ENCODE measurements at places on chromosomes 3 and 15.

DNA sequence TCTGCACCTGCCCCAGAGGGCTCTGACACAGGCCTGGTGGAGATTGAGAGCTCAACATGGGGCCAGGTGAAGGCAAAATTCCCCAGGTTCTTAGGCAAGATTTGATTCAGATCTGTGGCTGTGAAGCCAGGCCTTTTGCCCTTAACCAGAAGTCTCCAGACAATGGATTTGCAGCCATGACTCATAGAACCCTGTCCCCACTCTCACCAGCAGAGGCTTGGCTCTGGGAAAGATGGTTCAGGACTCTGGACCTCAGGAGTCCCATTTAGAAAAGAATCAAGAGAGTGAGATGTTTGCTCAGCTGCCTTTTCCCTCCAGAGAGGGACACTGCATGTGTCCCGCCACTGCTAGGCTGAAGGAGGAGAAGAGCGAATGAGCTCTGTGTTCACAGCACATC lies 361.4 kb upstream of the ICE2 start:
- DNase-seq: no peak

GRCh38 chr15:38226608-38227266 lies 25.9 kb upstream of the SPRED1 start:
- peak; percentile 48 for DNase-seq

DNA sequence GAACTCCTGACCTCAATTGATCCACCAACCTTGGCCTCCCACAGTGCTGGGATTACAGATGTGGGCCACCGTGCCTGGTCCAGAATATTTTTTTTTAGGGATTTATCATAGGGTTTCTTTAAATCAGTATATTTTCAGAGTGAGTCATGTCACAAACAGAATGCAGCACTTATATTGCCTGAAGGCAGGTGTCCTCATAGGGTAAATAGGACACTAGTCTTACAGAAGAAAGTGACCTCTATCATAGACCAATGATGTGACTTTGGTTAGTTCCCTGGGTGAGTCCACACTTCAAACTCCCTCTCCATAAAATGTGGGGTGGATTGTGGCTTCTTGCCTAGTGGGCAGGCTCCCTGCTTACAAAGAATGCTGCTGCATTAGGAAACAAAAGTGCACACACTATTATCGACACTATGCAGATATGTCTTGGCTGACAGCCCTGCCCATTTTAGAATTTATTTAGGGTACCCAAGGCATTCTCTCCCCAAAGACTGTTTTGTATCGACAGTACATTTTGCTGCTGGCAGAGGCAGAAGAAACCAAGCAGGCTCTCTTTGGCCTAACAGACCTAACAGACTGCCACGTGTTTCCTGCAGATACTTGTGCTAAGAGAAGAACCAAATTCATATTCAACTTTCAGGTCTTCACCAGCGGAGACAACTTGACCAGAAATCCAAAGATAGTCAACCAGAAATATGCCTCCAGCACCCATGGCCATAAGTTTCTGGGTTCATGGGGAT lies 125.0 kb downstream of the MOBP start:
- DNase-seq: no peak

DNA sequence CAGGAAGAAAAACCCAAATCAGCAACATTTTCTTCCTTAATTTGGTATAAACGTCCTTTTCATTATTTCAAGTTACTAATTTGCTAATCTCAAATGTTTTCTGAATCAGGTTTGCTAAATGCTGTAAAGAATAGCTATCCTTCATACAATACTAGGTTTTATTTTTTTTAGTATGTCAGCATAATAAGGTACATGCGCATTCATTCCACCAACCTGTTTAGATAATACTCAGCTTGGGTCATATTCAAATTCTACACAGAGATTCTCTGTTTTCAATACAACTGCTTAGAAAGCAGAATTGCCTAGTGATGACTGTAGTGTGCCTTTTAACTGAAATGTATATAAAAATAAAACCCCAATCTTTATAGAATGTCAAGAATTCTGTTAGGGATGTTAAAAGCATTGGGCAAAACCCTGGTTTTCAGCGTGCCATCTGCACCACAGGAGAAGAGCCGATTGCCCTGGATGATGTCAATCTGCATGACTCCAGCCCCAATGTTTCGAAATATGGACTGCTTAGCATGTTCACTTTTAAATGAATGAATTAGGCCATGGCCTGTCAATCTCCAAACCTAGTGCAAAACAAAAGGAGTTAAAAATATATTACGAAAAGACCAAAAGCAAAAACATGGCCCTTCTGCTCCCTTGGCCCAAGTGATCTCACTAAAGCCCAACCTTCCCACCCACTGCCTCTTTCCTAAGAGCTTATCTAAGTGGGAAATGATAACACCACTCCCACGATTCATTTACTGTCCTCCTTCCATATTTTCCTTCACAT lies 107.4 kb downstream of the GLDN start:
- DNase-seq: no peak

DNA sequence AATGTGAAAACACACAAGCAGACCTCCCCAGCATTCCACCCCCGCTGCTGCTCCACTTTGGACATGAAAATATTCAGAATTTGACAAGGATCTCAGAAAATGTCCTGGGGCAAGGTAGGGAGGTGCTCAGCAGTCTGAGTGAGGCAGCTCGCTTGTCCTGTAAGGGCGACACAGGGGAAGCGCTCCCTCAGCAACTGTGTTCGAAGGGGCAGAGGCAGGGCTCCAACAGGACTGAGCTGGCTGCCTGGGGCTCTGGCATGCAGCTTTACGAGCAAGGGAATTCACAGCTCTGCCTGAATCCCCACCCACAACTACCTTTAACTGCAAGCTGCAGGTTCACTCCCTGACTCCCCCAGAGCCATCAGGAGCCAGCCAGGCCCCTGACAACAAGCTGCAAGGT lies 287.0 kb upstream of the LYSMD4 start:
- DNase-seq: no peak

DNA sequence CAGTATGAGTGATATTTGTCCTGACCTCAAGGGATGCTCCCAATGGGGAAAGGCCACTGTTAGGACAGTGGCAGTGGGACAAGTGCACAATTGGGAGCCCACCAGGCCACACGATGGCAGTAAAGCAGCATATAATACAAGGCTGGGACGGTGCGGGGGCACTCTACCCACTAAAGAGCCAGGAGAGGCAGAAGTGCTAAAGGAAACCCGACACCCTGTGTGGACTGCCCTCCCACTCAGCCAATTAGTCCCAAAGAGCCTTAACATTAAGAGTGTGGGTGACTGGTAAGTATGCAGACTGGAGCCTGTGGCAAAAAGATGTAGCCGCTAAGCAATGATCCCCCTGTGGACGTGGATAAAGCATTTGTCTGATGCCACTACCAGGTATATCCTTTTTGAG lies 8.2 kb upstream of the ZNF589 start:
- peak; percentile 21 for DNase-seq

DNA sequence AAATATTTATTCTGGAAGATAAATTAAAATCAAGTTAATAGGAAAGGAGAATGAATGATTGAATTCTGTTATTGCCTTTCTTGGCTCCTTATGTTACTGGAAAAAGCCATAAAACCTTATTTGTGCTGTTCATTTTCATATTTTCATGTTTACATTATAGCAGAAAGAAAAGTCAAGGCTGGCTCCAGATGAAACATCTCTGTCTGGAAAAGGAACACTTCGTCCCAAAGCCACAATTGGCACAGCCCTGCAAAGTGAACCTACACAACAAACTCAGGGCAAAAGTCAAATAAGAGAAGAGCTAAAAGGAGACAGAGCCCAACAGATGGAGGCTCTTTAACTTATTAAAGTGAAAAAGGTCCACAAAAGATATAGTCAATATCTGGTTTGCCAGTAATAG lies 73.4 kb downstream of the GTPBP8 start:
- no peak for DNase-seq

DNA sequence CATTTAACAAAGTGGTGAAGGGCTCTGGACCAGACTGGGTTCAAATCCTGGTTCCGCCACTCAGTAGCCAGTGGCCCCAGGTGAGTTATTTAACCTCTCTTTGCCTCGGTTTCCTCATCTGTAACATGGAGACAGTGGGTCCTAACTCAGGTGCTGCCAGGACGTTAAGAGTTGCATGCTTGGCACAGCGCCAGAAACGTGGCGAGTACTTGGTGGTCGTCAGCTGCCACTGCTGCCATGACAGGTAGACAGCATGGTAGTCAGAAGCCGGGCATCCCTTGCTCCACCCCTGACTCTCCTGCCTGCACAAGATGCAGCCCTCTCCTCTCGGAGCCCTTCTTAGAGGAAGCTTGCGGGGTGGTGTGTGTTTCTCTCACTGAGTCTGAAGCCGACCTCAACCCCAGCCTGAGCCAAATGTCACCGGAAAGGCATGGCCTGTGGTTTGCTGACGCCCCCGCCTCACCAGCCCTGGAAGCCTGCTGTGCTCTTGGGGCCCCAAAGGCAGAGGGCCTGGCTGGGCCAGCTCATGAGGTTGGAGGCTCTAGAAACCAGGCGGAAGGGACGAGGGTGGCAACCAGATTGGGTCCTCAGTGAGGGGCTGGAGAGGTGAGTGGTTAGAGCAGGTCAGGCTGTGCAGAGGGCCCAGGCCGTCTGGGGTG lies 160.8 kb upstream of the TLE3 start:
- no peak for DNase-seq

- DNase-seq: no peak
Measured at GRCh38 chr3:182486463-182486862, 306.8 kb upstream of the ATP11B start.

- no peak for DNase-seq
Measured at GRCh38 chr3:171569571-171570132, 109.4 kb upstream of the TNIK start.

GRCh38 chr3:3082234-3082924 lies 27.8 kb downstream of the IL5RA start:
- no peak for DNase-seq

DNA sequence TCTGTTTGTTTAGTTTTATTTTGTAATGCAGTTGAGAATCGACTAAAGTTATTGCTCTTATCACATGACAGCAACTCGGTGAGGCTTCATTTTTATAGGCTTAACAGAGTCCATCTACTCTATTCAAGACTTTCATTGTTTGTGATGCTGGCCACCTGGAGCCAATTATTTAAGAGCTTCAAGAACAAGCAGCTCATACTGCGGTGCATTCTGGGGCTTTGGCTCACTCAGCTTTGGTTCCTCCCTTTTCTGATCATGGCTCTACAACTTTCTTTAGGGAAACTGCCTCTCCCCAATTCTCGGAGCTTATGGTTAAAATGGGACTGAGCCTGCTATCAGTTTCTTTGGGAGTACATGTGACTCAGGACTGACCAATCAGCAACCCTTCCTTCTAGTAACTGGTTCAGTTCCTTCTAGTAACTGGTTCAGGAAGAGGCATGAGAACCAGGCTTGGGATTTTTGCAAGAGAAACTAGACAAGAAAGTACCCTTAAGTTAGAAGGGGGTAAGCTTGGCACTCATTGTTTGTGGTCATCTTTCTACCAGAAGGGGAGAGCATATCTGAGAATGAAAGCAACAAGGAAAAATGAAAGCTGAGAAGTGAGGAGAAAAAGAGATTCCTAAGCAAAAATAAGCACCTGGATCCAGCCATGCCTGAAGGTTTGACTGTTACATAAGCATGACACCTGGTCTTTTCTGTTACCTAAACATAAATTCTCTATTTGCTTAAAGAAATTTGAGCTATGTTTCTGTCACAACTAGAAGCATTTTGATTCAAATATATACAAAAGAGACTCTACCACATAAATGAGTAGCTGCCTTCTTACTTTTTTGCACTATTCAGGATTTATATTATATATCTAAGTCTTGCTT lies 24.1 kb upstream of the ARHGEF3 start:
- DNase-seq: no peak

- no peak for DNase-seq
Measured at GRCh38 chr3:103047640-103048039, 612.8 kb downstream of the ZPLD1 start.

- DNase-seq: no peak
Measured at GRCh38 chr3:52294320-52295150, 6.9 kb downstream of the GLYCTK start.

DNA sequence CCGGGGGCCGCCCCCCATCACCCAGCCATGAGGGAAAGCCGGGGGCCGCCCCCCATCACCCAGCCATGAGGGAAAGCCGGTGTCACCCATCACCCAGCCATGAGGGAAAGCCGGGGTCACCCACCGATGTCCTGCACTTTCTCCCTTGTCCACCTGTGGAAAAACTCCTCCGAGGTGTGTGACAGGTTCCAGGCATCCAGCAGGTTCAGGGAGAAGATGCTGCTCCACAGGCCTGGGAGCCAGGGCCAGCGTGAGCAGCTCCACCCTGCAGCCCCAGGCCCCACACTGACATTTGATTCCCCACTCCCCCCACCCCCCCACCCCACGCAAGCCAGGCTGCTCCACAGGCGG lies 15.5 kb upstream of the EHD4 start:
- no peak for DNase-seq

DNA sequence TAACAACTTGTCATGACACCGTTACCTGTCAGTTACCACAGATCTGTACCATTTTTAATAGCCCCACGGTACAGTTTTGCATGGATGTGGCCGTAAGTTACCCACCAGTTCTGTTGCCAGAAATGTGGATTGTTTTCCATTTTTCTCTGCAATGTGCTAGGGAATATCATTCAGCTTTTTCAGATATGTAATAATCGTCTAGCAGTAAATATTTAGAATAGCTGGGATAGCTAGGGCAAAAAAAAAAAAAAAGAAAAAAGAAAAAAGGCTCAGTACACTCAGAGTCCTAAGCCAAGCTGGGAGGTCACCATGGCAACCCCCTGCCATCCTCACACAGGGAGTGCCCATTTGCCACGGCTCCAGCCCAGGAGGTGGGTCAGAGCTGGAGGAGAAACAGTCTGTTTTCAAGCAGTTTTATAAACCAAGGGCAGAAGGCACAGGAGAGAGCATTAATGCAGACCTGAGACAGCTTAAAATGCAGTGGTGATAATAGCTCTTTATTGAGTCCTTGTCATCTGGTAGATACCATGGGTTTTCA lies 25.2 kb downstream of the PAQR5 start:
- DNase-seq: no peak

DNA sequence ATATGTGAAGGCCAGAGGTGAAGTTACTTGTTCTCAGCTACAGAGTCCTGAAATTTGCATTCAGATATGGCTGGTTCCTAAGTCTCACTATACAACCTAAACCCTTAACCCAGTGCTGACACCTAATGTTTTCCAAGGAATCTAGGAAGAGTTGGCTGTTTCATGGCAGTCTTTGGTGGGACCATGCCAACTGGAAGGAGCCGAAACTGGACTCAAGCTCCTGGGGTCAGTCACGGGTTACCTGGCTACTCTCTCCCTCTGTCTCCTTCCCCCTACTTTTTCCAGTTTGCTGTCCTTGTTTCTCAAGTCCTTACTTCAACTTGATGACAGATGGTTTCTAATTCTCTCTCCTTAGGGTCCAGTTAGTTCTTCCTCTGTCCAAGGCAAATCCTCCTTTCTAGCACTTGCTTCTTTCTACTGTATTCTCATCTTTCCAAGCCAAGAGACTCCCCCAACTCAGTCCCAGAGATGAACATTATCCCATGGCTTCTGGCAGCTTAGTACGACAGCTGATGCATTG lies 88.6 kb upstream of the COL6A5 start:
- no peak for DNase-seq
